ENCODE measurements at places on chromosomes 6 and 20.

DNA sequence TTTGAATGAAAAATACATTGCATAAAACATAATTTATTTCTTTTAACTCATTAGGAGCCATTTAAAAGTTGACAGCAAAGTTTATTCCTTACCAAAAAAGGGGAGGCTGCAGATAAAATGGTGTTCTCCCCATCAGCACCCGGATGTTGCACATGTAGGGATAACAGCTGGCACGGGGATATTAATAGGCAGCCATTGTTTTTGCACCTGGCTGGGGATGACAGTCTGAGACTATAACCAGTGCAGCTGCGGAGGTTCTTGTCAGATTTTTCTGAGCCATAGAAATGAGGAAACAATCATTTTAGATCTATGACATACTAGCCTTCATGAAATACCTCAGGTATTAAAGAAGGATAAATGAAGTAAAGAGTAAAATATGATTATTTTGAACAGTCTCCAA lies 20.1 kb upstream of the HECA start:
- DNase-seq: no peak

DNA sequence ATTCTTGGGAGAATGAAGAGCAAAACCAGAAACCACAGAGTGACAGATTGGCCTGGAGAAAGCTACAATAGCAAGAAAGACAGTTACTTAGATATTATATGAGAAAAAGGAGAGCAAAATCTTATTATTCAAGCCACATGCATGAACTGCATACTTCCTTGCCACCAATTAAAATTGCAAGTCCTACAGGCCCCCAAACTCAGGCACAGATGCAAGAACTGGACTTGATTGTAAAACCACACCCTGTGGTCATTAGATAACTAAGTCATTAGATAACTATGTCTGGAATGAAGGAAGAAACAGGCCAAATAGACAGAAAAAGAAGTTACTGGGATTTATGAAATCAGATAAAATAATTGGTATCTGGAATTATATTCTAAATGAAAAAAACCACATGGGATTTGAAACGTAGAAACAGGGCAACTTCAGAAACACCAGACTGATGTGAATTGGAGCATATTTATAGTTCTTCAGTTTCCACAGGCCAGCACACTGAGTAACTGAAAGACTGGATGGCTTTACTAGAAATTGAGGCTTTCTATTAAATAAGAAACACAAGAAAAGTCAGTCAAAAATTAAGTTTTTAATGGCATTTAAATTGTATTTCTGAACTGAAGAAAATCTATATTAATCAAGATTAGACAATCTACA lies 49.4 kb upstream of the CARMIL1 start:
- peak; percentile 56 for DNase-seq

DNA sequence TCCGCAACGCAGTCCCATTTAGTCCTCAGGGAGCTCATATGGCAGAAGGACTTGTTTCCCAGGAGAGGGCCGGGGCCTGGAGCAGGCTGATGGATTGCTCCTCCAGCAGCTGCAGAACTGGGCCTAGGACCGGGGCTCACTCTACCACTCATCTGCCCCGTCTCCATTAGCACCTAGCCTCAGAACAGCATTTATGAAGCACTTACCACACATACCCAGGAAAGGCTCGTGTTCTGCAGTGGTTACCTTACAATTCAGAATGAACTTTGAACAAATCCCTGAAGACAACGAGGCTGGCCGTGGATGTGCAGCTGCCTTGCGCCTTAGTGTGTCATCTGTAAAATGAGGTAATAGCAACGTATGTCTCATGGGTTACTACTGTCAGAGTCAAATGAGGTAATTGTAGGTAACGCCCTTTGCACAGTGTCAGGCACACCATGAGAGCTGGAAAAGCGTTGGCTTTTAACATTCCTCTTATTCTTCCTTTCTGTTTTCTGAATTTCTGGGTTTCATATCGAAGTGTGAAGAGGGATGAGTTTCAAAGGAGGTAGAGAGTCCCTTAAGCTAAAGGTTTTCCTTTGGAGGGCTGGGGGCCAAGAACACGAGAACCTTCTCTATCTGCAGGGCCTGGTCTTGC lies 46.3 kb upstream of the CD93 start:
- DNase-seq: no peak

DNA sequence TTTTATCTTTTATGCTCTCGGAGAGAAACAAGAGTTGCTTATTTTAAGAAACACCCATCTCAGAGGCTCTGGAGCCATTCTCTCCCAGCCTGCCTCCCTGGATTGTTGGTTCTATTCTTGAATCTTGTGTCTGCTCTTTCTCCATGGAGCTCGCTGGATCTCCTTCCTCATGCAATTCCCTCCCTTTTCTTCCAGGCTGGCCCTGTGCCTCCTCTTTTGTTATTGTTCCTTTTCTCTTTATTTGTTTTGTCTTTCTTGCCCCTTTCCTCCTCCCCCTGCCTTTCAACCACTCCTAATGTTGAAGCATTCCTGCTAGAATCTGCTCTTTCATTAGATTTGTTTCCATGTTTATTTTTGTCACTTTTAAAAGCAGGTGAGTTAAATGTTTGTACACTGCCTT lies 76.5 kb downstream of the STMND1 start:
- DNase-seq: no peak

DNA sequence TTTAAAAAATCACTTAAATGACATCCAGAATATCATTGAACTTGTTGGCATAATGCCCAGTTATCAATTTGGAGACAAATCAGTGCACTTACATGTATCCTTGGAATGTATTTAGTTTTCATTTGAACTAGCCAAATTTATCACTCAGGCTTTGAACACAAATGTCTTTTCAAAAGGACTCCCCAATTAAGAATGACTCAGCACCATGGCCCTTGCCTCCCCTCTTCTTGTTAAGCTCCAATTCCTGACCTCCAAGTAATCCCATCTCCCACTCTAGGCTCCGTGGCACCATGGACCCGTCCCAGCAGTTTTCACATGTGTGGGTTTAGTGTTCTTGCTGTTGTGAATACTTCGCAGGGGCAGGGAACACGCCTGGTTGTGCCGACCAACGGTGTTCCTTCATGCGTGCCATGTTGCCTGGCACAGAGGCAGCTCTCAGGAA lies 2.7 kb downstream of the AKAP12 start:
- DNase-seq: no peak

- no peak for DNase-seq
Measured at GRCh38 chr6:126069449-126069848, 83.1 kb downstream of the TRMT11 start.
